ENCODE measurements at places on chromosomes 3 and 15.

DNA sequence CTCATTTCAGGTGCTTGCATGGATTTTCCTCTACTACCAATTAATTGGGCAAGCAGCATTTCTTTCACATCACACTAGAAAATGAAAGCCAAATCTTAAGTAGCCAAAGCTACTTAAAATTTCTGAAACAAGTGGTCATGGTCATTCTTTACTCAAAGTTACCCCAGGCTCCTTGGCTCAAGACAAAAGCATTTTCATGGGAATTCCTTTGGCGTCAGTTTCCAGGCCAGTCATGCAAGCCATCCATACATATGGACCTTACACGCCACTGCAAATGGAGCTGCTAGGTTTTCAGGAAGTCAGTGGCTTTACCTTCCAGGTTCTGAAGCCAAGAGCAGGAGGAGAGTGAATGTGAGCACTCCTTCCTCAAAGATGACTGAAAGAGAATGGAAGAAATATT lies 83.7 kb upstream of the IL12A start:
- no peak for DNase-seq

GRCh38 chr3:43435706-43436105 lies 149.4 kb downstream of the SNRK start:
- DNase-seq = no peak

GRCh38 chr3:122100591-122101463 lies 45.7 kb downstream of the CD86 start:
- no peak for DNase-seq

GRCh38 chr3:122598556-122598955 lies 21.1 kb downstream of the PARP15 start:
- DNase-seq = no peak

GRCh38 chr3:60772584-60772983 lies 478.7 kb downstream of the FHIT start:
- DNase-seq = no peak

DNA sequence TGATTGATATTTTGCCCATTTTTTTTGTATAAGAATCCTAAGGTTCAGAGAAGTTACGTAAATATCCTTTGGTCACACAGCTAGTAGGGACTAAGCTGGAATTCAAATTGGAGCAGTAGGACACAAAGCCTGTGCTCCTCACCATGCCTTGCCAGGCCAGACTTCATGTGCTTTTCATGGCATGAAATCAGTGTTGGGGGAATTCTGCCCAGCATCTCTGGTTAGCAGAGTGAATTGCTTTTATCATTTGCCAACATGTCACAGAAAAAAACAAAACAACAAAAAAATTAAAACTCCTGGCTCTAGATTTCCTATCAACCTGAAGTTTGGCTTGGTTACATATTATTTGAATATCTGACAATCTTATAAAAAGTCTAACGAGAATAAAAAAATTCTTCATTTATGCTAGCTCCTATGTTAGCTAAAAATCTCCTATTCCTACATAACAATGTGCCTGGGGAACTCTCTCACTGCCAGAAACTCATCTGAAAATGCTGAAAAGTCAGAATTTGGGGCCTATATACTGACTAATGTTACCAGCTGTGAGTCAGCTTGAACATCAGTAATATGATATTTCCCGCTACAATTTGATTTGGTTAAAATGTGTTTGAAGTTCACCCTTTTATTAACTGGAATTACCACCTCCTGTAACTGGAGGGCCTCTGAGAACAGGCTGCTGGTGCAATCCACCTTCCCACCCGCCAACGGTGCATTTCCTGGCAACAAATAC lies 141.7 kb downstream of the TIGIT start:
- no peak for DNase-seq

GRCh38 chr3:27356976-27357375 lies 12.2 kb downstream of the NEK10 start:
- DNase-seq = no peak

DNA sequence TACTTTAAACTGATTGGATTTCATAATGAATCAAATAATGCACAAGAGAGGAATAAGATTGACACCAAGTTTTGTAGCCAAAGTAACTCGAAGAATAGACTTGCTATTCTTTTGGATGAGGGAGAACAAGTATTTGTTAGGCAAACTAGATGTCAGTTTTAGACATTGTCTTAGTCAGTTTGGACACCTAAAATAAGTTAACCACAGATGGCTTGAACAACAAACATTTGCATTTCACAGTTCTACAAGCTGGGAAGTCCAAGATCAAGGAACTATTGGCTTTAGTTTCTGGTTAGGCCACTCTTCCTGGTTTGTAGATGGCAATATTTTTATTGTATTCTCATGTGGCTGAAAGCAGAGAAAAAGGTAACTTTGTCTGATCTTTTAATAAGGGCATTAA lies 61.3 kb upstream of the OSTN start:
- DNase-seq = no peak

DNA sequence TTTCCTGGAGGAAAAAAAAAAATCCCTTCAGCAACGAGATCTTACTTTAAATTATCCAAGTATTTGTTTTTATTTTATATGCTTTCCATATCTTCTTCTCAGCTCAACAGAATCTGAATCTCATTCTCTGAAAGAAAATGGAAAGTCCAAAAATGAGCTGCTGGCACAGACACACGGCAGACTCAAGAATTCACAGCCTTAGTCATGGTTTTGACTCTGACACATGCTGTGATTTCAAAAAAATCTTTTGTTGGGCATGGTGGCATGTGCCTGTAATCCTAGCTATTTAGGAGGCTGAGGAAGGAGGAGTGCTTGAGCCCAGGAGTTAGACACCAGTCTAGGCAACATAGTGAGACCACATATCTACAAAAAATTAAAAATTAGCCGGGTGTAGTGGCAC lies 565.0 kb downstream of the MAGI1 start:
- no peak for DNase-seq

DNA sequence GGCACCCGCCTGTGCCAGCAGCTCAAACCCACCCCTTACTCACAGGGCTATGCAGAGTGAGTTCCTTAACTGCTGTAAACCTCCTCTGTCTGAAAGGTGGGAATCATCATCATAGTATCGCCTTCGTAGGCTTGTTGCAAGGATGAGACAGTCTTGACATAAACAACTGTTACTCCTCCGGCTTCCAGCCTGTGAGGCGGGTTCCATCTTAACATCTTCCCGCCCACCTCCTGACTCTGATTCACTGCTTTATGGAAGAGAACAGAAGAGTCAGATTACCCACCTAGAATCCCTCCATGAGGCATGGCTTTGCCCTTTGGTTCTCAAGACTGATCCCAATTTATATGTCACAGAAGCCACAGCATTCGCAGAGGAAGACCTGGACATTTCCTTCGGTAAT lies 21.9 kb downstream of the POLR2M start:
- no peak for DNase-seq

DNA sequence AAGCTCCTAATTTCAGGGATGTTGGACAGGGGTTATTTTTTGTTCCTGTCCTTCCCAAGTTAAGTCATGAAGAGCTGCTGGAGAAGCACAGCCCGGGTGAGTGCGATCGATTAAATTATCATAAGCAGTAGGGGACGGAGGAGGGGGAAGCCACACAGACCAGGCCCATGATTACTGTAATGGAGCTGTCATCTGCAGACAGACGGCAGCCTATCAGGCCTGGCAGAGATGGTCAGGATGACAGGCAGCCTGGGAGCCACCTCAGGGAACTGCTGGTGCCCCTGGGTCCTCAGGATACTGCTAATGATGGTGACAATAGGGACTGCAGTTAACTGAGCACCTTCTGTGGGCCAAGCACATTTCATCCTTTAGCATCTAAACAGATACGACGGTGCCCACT lies 147.7 kb downstream of the RAB11A start:
- no peak for DNase-seq

- no peak for DNase-seq
Measured at GRCh38 chr3:71406972-71407810, 176.3 kb downstream of the FOXP1 start.

GRCh38 chr15:94857466-94857865 lies 626.1 kb downstream of the MCTP2 start:
- no peak for DNase-seq

GRCh38 chr3:186664119-186664495 lies 1.7 kb upstream of the HRG start:
- DNase-seq = no peak

DNA sequence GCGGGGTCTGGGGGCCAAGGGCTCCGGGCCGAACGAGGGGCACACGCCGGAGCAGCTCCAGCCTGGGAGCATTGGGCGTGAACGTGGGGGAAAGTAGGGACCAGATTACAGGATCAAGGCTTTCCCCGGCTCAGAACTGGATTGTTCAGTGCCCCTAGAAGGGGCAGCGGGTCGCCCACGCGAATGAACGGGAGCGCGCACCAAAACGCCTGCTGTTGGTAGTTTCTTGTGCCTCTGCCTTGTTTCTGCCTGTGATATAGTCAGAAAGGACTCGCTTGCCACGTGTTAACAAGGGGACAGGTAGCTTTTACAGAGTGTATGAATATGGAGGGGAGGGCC lies 1.1 kb downstream of the CASR start:
- no peak for DNase-seq

DNA sequence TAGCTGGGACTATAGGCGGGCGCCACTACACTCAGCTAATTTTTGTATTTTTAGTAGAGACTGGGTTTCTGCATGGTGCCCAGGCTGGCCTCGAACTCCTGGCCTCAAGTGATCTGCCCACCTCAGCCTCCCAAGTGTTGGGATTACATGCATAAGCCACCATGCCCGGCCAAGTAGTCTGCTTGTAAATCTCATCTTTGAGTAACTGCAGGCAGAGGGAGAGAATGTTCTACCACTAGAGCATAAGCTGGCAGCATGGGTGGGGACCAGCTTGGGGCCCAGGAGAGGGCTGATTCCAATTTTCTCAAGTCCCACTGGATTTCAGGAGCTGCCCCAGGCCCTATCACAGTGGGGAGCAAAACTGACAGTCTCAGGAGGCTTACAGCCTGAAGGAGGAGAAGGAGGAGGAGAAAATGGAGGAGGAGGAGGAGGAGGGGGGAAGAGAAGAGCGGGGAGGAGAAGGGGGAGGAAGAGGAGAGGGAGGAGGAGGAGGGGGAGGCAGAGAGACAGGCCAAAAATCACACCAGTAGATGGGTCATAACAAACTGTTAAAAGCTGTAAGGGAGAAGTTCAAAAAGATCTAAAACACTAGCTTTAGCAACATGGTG lies 229.1 kb upstream of the IGF1R start:
- DNase-seq = no peak

- no peak for DNase-seq
Measured at GRCh38 chr3:174253196-174253823, 605.8 kb upstream of the NAALADL2 start.

DNA sequence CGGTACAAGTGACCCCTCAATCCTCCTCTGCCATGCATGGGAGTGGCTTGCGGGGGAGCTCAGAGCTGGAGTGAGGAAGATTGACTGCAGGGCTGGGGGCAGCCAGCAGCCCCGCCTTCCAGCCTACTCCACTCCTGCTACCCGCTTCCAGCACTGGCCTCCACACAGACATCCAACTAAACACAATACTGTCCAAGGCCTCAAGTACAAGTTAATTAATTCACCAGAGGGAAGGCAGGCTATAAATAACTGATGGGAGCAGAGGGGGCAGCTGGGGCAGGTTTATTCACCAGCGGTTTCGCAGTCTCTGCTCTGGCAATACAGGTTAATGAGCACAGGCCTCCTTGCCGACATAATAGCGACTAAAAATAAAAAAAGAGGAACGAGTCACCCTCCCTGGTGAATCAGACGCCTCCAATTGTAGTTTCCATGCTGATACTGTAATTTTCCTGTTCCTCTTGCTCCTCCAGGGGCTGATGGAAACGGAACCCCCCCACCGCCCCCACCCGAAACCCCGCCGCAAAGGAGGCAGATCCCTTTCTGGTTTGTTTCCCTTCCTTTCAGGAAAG lies 166.4 kb upstream of the TLE3 start:
- no peak for DNase-seq

- no peak for DNase-seq
Measured at GRCh38 chr15:72998681-72999466, 53.4 kb upstream of the NEO1 start.

Measured in GM12891 (cell line).